ENCODE measurements at places on chromosomes 11 and 22.

GRCh38 chr11:119886667-119887230 is 157.7 kb upstream of the NECTIN1 start:
- no peak for DNase-seq

DNA sequence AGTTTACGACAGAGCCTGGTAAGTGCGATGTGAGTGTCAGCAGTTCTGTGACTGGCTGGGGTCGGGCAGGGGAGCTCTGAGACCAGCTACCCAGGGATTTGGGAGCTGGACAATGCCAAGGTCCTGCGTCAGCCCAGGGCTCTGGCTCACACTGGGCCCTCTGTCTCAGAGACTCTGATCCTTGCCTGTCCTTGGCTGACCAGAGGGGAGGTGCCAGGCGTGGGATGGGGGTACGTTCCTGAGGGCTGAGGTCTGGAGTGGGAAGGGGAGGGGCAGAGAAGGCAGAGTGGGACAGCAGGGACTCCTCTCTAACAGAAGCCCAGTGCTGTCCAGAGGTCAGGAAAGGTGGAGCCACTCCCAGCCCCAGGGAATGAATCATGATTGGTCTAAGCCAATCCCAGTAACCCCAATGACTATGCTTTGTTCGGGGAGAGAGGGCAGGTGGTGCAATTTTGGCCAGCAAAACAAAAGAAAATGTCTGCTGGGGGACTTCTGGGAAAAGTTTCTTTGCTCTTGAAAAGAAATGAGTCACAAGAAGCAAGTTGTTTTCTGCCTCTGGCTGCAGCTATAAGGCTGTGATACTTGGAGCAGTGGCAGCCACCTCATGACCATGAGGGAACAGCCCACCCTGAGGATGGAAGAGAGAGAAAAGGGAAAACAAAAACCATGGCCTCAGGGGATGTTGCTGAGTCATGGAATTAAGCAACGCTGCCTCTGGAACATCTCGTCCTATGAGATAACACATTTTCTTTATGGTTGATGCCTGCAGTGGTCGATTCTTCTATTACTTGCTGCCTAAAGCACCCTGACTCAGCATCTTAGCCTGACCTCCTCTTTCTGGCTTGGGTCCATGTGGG is 108.3 kb downstream of the CHST1 start:
- DNase-seq: no peak

DNA sequence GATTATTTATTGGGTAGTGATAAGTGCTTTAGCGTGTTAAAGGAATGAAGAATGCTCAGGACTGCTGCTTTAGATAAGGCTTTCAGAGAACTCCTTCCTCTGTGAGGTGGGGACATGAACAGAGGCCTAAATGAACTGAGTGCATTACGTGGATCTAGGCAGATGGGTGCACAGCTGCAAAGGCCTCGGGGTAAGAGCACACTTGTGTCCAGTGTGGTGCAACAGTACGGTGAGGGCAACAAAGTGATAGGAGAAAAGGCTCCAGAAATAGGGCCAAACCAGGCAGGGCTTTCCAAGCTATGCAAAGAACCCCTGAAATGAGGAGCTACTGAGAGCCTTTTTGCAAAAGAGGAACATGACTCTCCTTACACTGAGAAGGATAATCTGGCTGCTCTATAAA is 45.3 kb upstream of the ARHGAP32 start:
- no peak for DNase-seq

GRCh38 chr11:111460856-111461255 is 51.3 kb downstream of the BTG4 start:
- no peak for DNase-seq

DNA sequence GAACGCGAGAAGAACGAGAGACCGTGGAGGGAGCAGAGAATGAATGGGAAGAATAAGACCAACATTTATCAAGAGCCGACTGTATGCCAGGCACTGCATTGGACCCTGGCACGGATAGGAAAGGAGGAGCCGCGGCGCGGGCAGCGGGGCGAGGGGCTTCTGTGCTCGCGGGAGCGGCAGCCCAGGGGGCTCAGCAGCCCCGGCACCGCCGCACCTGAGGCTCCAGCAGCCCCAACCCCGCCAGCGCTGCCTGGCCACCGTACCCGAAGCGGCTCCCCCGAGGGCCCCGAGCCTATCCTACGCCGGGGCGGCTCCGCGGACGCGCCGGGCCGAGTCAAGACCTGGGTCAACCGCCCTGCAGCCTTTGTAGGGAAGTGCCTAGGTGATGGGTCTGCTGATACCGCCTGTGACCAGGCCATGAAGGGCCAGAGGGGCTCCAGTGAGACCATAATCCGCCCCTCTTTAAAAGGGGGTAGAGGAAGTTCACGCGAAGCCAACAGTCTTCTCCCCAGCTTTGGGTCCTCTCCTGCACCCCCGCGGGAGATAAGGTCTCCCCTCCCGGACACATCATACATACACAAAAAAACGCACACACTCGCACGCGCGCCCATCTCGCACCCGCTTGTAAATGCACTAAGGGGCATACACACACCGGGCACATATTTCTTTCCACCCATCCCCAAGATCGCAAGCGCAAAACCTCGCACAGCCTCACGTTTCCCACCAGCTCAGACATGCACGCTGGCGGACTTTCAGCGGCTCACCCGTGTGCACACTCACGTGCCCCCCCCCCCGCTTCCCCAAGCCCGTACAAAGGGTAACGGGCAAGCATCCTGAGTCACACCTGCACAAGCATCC is 935 bp upstream of the RTN4RL2 start:
- no peak for DNase-seq

GRCh38 chr22:46145896-46146295 is 4.4 kb upstream of the PPARA start:
- no peak for DNase-seq

DNA sequence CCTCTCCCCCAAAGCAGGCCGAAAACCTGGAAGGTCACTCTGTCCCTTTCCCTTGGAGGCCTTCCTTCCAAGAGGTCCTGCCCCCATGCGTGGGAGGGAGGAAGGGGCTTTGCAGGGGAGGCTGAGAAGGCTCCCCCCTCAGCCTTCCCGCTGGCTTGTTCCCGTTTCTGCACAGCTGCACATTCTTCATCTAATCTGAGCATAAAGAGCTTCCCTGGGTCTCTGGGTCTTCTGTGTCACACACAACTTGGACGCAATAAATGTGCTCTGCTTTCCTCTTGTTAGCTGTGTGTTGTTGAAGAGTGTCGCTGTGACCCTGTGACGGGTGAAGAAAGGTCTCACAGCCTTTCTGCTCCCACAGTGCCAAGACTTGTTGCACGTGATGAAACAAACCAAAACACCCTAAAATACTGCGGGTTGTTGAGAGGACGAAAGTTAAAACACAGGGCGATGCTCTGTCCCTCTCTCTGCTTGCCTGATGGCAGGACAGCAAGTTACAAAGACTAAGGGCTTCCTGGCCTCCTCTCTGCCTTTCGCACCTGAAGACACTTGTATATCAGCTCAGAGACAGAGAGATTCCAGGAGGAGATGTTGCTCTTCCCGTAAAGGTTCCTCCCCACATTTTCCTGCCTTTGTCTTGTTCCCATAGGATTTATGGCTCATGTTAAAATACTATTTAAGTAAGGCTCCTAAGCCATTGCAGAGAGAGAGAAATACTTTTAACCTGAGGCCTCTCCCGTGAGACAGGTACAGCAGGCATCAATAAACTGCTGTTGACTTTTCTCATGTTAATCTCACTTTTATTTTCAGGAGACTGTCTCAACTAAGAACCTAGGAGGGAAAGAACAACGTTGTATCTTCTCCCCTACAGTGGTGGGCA is 15.4 kb upstream of the IFITM3 start:
- DNase-seq: no peak

DNA sequence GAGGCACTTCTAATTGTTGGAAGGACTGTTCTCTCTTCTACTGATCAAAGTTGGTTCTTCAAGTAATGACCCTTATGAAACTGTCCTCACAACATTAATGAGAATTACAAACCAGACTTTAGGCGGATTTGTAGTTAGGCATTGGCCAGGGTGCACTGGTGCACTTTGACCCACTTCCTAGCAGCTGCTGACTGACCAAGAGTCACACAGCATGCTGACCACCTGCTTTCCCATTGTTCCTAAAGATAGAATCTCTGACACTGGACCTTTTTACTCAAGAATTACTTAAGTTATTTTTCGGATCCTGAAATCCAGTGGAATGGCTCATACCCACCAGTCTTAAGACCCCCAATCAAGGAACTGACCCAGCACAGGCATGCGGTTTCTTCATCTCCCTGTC is 264.0 kb downstream of the ST3GAL4 start:
- DNase-seq: no peak

DNA sequence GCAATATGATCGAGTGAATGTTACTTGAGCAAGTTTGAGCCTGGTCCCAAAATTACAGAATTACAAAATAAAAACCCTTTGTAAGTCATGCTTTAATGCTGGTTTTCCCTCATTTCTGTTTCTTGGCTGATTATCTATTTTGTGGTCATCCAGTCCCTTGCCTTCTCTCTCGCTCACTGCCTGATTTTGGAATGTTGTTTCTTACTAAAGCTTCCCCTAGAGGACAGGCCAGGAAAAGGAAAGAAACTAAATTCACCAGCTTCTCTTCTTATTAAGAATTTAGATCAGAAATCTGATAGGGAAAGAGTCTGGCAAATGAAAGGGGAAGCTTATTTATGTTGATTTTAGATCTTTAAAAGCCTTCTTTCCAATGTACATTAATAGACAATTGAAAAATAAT is 16.6 kb upstream of the BDNF start:
- no peak for DNase-seq

DNA sequence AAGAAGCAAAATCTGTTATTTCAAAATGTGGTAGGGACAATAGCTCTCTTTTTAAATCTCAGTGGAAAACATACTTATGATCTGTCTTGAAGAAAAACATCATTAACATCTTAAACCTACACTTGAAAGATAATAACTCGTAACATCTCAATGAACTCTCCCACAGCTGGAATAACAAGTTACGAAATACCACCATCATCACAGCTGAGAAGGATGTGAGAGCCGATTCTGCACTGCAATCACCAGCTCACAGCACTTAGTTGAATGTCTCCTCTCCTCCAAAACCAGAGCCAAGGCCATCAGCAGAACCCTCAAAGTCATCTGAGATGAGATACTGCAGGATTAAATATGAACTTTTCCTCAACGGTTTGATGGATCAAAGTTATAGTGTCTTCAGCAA is 124.3 kb downstream of the ARHGAP20 start:
- DNase-seq: no peak

DNA sequence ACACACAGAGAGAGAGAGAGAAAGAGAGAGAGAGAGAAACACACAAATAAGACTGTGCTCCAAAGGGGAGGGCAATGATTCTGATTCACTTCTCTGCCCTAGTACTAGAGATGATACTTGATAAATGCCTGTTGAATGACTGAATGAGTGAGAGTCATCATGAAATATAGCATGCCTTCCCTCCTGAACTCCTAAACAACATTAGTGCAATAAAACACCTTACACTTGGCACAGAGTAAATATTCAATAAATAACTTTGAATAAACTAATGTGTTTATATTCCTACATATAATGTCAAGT is 511.2 kb upstream of the RAG2 start:
- DNase-seq: no peak

GRCh38 chr11:316891-317301 is 3.1 kb downstream of the IFITM1 start:
- DNase-seq: no peak

GRCh38 chr22:46762238-46763050 is at the start of gene TBC1D22A:
TSS of gene TBC1D22A (plus strand) at chr22:46762650. CDS start at chr22:46762787, 137 bp downstream.
- peak; percentile 89 for DNase-seq

DNA sequence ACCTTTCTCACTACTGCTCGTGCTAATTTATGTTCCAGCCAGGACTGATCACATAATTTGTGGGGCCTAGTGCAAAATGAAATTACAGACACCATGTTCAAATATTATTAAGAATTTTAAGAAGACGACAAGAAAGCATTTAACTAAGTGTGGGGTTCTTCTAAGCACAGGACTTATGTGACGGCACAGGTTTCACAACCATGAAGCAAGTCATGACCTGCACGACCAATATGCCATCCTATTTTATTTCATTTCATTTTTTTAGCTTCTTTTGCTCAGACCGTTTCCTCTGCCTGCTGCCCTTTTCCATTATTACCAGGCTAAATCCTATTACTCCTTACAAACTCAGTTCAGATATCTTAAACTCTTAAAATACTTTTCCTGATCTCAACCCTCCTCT is 462.5 kb downstream of the AASDHPPT start:
- DNase-seq: no peak

DNA sequence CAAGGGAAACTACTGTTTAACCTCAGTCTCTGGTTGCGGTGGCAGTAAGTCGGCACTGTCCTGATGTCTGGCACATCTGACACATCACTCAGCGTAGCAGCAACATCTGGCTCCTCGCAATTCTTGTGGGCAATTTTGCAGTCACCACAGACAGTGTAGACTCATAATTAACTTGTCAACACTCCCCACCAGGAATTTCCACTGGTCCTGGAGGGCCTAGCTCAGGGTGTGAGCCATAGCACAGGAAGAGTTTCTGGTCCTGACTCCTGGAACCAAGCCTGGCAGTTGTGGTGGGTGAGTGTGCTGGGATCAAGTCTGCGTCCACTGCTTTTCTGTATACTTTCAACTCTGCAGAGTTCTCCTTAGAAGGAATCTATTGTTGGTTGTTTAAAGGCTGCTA is 209.7 kb downstream of the SNX19 start:
- DNase-seq: no peak

- DNase-seq: no peak
These were observed 36.3 kb upstream of the JAM3 start for GRCh38 chr11:134032501-134033091.

DNA sequence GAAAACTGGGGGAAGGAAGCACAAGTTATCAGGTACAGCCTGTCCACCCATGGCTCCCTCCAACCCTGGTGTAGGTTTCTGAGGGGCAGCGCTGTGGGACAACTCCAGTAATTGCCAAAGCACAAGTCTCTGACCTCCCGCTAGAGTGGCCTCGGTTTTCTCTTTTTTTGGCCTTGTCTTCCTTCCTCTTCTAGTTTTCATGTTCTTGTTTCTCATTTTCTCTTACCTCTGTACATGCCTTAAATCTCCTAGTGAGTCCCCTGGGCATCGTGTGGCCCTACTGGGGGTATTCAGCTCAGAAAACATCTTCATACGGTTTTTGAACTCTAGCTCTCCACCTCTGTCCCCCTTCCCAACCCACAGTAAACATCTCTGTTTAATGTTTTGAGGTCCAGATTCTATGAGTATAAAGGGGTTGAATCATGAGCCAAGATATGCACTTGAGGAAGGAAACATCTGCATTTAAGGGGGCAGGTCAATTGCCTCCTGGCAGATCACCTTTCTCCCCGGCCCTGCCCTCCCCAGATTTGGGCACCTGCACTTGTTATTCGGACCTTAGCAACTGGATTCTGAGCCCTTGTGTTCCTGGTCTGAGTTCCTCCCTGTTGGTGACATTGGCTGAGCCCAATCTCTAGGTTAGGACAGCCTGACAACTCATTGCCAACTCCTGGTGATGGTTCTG is 8.4 kb upstream of the LMO2 start:
- no peak for DNase-seq

GRCh38 chr11:110077346-110077745 is 15.8 kb upstream of the ZC3H12C start:
- no peak for DNase-seq

- no peak for DNase-seq
These were observed 595.3 kb upstream of the CCDC90B start for GRCh38 chr11:83881428-83881827.

DNA sequence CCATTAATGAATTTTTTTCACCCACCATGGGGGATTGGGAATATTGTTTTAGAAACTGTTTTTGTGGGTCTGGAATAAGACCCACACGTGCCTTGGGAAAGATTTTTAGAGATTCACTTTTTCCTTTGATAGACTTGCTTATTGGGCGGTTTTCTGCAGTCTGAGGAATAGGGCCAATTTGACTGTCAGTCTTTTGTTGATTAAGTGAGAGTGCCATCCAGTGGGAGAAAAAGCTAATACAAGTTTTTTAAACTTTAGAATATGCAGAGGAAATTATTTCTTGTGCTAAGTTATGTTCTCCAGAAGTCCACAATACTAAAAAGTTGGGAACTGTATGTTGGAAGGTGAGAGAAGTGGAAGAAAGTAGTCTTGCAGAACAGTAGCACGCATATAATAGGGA is 56.1 kb downstream of the PRMT3 start:
- DNase-seq: no peak

Data from activated CD8-positive, alpha-beta memory T cell treated with anti-CD3 and anti-CD28 coated beads for 48 hours (primary cell).